ENCODE measurements at places on chromosomes 16 and 17.

DNA sequence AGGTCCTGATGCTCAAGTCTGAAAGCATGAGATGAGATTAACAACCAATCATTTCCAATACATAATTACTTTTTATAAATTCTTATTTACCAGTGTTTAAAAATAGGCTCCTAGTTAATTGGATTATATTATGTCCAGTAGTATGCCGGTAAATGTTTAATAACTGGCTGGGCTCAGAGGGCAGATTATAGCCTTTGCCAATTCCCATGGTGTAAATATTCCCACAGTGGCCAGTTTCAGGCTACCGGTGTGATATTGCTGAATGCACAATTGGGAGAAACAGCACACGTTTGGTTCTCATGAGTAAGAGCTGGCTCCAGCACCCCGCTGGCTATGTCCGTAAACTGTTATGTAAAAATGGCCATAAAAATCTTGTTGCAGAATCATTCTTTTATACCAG, 167.6 kb downstream of the MRTFB start:
- no peak for DNase-seq

DNA sequence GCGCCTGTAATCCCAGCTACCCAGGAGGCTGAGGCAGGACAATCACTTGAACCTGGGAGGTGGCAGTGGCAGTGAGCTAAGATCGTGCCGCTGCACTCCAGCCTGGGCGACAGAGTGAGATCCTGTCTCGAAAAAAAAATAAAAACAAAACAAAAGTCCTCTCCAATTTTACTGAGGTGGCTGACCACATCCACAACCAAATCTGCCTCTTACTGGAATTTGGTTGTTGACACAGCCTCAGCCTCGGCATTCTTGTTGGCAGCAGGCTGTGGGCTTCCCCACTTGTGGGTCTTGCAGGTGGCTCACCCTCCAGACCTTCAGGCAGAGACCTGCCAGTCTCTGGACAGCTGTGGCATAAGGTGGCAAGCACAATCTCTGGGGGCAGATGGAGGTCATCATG, 15.6 kb downstream of the B4GALNT2 start:
- DNase-seq = no peak

DNA sequence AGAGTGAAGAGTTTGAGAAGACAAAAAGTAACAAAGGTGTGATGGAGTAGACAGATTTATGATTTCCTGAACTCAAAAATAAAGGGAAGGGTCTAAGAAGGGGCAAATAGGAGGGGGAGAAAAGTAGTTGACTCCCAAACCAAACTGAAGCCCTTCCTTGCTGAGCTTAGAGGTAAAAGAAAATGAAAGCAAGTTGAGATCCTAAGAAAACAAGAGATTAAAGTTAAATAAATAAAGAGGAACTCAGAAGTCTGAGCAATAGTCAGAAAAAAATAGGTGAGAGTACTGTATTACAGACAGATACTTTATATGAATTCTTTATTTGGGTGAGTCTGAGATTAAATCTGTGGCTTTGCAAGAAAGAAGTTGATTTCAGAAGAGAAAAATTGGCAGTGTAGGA, 3.3 kb upstream of the PSMD12 start:
- no peak for DNase-seq

GRCh38 chr16:12229759-12230594, 253.4 kb downstream of the SNX29 start:
- DNase-seq = no peak

DNA sequence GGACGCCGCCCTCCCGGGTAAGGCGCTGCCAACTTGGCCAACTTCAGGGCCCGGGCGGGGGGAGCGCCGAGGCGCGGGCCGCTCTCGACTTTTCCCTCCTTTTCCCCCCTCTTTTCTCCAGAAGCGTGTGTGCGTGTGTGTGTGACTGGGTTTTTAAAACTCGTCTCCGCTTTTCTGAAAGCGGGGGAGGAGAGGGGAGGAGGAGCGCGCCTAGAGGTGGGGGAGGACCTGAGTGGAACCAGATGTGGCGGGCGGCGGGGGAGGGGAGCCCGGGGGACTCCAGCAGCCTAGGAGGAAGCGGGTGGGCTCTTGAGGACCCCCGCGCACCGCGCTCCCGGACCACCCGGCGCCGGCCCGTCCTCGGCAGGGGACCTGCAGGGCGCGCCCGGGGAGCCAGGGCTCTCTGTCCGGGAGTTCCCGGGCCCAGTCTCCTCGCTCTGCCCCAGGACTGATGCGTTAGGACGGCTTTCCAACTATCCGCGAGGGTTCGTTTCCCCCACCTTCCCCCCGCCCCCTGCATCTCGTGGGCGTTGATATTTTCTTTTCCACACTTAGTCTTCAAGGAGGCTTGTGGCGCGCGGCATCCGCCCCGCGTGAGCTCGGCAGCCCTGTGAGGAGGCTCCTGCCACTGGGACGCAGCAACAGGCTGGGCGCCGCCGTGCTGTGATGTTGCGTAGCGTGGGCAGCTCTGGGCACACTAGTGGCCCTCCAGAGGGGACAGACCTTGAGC, 599 bp downstream of the MRC2 start:
- DNase-seq = peak; percentile 31

GRCh38 chr17:68318103-68318991, 27.1 kb downstream of the ARSG start:
- no peak for DNase-seq

- no peak for DNase-seq
Measured at GRCh38 chr16:85789773-85790172, 9.6 kb downstream of the EMC8 start.

- DNase-seq = no peak
Measured at GRCh38 chr16:15822957-15823356, 33.9 kb downstream of the MYH11 start.

DNA sequence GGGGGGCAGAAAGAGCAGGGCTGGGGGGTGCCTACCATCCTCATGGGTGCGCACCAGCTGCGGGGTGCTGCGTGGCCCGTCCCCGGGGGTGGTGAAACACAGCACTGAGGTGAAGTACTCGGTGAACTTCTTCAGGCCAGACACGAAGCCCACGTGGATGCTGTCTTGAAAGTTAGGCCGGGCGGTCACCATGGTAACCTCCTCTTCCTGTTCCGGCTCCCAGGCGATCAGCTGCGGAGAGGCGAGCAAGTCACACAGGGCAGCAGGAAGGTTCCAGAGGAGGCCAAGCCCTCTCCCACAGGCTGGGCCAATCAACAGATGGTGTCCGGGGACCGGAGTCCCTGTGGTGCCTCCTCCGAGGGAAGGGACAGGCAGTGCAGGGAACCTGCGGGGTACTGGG, 90.1 kb upstream of the CDC42EP4 start:
- no peak for DNase-seq

GRCh38 chr17:13871261-13871660, 198.0 kb upstream of the COX10 start:
- DNase-seq = no peak

- DNase-seq = no peak
Measured at GRCh38 chr17:65901394-65901793, 290.5 kb downstream of the CEP112 start.

DNA sequence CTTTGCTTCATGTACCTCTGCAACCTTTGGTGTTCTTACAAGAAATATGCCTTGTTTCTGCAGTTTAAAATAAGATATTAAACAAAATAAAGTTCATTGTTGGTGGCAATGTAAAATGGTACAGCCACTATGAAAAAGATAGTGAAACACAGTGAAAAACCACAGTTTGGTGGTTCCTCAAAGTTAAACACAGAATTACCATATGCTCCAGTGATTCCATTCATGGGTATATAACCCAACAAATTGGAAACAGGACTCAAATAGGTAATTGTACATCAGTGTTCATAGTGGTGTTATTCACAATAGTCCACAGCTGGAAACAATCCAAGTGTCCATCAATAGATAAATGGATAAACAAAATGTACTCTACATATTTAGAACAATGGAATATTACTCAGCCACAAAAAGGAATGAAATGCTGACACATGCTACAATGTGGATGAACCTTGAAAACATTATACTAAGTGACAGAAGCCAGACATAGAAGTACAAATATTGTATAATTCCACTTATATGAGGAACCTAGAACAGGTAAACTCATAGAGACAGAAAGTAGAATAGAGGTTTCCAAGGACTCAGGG, 49.2 kb downstream of the CUEDC1 start:
- no peak for DNase-seq

GRCh38 chr16:57446531-57447185, 527 bp downstream of the CIAPIN1 start:
- no peak for DNase-seq

GRCh38 chr16:67551091-67551490, 11.2 kb upstream of the CTCF start:
- DNase-seq = no peak

DNA sequence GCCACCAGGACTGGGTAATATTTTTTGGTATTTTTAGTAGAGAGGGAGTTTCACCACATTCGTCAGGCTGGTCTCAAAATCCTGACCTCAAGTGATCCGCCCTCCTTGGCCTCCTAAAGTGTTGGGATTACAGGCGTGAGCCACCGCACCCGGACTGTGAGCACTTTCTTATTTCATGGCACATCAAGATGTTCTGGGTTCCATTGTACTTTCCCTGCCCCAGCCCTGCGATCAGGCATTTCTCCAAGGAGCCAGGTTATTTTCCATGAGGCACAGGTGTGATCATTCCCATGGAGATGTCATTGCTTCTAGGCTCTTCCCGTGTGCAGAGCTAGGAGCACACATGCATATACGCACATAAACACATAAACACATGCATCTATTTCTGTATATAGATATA, 2.6 kb upstream of the ANKRD40CL start:
- DNase-seq = no peak

- DNase-seq = no peak
Measured at GRCh38 chr16:81987706-81988105, 23.6 kb downstream of the SDR42E1 start.

GRCh38 chr17:43936434-43936833, 5.8 kb downstream of the PPY start:
- no peak for DNase-seq

DNA sequence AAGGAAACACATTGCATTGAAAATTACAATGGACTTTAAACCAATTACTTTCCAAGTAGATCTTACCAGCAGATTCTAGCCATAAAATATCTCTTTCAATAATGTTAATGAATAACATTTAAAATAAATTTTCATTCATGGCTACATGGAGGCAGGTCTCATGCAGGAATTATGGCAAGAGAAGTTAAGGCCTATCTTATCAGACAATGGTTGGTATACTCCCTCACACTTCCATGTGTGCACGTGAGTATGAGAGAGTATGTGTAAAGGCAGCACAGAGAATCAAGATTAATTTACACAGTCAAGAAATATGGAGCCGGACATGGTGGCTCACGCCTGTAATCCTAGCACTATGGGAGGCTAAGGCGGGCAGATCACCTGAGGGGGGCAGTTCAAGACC, 76.5 kb downstream of the HELZ start:
- no peak for DNase-seq

- no peak for DNase-seq
Measured at GRCh38 chr17:82392209-82392920, 20.8 kb downstream of the UTS2R start.

DNA sequence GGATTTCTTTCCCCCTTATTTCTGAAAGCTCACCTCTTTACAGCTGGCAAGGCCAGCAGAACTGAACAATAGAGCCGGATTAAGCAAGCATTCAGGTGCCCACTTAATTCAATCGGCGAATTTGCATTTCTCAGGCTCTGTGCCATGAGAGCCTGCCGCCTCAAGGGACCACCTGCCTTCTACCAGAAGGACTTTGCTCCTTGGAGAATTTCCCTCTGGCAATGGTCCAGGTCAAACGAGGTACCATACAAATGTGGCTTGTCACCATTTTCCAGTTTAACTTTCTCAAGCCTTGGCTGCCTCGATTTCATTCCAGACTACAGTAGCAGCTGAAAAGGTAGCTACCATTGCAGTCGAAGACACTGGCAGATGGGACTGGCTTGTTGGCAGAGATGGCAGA, 534.0 kb downstream of the MAF start:
- DNase-seq = no peak

DNA sequence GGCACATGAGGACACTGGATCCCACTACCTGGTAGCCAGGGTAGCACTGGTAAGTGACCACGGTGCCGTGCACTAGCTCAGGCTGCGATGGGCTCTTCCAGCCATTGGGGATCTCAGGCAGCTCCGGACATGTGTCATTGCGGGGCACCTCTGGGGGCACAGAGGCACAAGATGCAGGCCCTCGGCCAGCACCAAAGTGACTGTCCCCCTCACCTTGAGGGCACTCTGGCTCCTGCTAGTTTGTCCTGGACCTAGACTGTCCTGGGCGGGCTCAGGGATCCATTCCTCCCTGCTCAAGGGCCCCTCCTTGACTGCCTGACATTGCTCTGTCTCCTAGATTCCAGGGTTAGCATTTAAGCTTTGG, 6.7 kb upstream of the PHF12 start:
- no peak for DNase-seq

- no peak for DNase-seq
Measured at GRCh38 chr17:7184091-7184488, 4.9 kb upstream of the ASGR1 start.

- DNase-seq = no peak
Measured at GRCh38 chr16:57509231-57509923, 23.1 kb upstream of the DOK4 start.

- no peak for DNase-seq
Measured at GRCh38 chr16:67210069-67210937, 11.4 kb downstream of the ELMO3 start.

DNA sequence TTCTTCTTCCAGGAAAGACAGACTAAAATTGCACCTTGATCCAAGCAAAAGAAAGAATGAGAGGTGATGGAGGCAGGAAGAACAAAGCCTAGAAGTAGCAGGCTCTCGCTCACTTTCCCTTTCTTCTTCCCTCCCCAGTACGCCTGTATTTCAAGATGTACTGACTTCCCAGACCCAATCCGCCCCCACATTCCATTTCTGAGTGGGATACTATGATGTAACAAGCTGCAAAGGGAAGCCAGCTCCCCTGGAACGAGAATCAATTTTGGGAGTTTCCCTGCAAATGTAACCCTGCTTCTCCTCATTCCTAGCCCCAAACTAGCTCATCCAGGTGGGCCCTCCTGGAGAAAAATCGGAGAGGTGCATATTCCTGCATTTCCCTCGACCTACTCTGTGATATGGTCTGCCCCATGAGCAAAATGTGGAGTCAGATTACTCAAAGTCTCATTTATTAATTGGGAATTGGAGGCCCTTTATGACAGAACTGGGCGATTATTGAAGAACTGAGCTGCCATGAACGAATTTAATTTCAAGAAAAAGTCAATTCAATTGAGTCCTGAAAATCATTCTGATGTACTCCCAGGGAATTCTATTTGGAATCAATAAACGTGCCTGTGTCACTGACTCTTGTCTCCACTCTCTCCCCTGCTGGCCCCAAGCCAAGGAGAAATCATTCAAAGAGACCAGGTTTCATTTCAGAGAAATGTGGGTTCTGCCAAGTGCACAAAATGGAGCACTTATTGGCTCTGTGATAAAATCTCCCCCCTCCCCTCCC, 398.9 kb downstream of the SHISA9 start:
- DNase-seq = no peak

- DNase-seq = peak; percentile 70
Measured at GRCh38 chr17:48610282-48611211, at the start of gene HOXB7. TSS of gene HOXB7 (minus strand) at chr17:48611017. CDS start at chr17:48610918, 99 bp downstream.

DNA sequence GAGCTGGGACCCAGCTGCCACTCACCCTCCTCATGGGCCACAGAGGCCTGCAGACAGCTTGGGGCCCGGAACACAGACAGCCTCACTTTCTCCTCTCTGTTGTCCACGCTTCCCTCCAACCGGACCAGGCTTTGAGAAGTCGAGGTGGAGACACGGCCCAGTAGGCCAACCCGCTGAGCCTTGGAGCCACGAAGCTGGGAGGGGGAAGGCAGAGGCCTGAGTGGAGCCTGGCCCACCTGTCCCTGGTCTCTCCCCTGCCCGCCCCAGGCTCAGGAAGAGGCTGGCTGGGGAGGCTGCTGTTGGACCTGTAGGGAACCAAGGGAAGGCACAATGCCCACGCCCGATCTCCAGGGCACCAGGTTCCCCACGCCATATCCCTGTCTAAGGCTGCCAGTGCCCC, 48.1 kb downstream of the RMI2 start:
- no peak for DNase-seq

GRCh38 chr17:9890124-9890523, 14.9 kb downstream of the RCVRN start:
- no peak for DNase-seq
